ENCODE measurements at places on chromosomes 4 and X.

- peak; percentile 27 for DNase-seq
Measured at GRCh38 chr4:88107406-88108107, 50.9 kb downstream of the ABCG2 start.

GRCh38 chr4:122759639-122760310, 27.3 kb downstream of the BBS12 start:
- DNase-seq = no peak

- DNase-seq = no peak
Measured at GRCh38 chr4:4590546-4590945, 48.7 kb upstream of the STX18 start.

DNA sequence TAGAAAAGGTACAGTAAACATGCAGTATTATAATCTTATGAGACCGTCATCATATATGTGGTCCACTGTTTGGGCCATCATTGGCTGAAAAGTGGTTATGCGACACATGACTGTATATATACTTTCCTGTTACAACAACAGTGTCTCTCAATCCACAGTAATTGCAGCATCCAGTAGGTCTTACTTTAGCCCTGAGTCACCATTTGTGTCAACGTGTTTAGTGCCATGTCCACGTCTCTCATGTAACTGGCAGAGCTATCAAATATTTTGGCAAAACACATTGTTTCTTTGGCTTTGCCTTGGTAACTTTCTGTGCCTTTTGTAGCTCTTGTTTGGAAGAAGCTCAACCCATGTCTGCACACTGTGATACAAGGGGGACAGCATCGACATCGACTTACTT, 73.8 kb downstream of the CD38 start:
- no peak for DNase-seq

GRCh38 chr4:112765317-112765974, 128.5 kb downstream of the LARP7 start:
- DNase-seq = peak; percentile 11

GRCh38 chrX:55794405-55794804, 76.9 kb downstream of the RRAGB start:
- no peak for DNase-seq

DNA sequence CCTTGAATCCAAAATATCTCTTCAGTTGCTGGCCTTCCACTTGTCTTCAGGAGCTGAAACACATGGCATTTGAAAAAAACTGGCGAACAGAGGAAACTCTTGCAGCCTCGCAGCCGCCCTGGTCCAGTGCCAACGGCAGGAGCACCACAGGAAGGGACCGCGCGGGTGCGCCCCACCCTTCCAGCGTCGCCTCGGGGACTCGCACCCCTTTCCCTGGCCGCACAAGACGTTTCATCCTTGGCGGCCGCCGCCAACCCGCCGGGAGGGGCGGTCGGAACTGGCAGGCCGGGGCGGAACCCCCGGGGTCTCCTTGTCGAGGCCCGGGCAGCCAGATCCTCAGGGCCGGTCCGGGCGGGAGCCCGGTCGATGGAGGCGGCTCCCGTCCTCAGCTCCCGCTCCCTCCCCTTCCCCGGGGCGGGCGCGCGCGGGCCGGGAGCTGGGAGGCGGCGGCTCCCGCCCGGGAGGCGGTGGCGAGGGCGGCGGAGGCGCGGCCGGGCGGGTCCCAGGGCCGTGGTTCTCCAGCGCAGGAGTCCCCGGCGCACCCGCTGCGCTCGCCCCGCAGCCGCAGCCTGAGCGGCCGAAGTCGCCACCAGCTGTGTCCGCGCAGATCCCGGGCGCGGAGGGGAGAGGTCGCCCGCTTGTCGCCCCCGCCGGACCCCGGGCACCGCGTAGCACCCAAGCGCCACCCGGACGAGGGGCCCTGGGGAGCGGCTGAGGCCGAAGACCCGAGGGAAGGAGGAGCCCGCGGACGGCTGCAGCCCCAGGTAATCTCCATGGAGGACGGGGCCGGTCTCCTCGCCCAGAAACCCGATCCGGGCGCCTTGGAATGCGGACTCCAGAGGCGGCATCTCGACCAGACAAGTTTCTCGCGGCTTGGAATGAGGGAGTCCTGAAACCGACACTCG, 886 bp upstream of the NDST3 start:
- peak; percentile 62 for DNase-seq

DNA sequence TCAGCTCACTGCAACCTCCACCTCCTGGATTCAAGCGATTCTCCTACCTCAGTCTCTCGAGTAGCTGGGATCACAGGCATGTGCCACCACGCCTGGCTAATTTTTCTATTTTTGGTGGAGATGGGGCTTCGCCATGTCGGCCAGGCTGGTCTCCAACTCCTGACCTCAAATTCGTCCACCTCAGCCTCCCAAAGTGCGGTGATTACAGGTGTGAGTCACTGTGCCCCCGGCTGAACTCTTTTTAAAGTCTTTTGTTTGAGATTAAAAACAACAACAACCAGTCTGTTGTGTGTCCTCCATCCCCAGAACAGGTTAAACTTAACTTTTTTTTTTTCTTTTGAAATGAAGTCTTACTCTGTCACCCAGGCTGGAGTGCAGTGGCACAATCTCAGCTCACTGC, 36.3 kb upstream of the RBPJ start:
- DNase-seq = peak; percentile 18

DNA sequence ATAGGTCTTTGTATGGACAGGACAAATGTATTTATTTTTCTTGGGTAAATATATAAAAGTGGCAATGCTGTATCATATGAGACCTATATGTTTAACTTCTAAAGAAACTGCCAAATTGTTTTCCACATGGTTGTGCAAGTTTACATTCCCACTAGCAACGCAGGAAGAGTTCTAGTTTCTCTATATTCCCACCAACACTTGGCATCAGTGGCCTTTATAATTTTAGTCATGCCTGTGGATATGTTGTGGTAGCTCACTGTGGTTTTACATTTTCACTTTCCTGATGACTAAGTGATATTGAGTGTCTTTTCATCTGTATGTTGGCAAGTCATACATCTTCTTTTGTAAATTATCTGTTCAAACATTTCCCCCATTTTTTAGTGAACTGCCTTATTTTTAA, 126.0 kb downstream of the EMCN start:
- DNase-seq = peak; percentile 50

- DNase-seq = no peak
Measured at GRCh38 chrX:125786316-125786715, 379.8 kb downstream of the DCAF12L2 start.

GRCh38 chrX:40154853-40155588, 57.3 kb upstream of the BCOR start:
- peak; percentile 40 for DNase-seq

- DNase-seq = no peak
Measured at GRCh38 chrX:15200871-15201270, 69.0 kb downstream of the ASB9 start.

DNA sequence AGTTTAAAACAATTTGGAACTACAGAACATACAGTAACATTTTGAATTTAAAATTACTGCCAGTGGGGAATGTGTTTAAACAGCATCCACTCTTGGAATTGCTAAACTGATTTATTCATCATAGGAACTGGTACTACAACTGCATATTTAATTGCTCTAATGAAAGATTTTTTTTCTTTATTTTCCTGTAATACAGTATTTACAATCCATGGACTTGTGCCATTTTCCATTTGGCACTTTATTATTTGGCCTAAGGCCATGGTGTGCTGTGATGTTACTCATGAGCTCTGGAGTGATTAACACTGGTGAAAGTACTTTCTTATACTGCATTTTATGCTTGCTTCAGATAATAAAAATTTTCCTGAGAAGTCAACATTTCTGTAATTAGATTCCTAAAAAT, 69.7 kb upstream of the NUDT6 start:
- peak; percentile 63 for DNase-seq

DNA sequence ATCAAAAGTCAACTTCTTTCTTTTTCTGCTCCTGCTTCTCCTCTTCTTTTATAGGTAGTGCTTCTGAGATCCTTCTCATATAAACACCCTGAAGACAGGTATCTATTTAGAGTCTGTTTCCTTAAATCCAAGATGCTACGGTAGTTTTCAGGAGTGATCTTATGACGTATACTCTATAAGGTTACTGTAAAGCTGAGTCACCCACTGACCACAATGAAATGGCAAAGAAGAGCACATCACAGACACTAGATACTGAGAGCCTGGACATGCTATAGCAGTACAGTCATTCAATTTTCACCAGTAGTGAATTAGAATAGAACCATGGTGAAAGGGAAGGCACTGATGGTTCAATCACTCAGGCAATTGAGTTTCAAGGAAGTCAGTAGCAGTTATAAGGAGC, 412.5 kb downstream of the ADAM29 start:
- DNase-seq = peak; percentile 73

- DNase-seq = peak; percentile 84
Measured at GRCh38 chr4:139887962-139888735, 222.5 kb downstream of the MGST2 start.

DNA sequence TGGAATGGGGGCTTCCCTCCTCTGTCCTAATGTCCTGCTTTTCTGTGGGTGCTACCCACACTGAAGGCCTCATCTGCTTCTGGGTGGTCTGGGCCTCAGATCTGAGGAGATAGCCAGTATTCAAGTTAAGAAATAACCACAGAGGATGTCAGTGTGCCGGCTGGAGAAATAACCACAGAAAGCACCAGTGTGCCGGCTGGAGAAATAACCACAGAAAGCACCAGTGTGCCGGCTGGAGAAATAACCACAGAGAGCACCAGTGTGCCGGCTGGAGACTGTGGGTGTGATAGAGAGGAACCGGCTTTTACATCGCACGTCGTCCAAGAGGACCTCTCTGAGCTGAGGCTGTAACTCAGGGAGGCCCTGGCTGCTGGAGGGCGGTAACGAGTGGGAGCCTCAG, 65.7 kb upstream of the PSAPL1 start:
- no peak for DNase-seq

- DNase-seq = peak; percentile 43
Measured at GRCh38 chr4:185700048-185700447, 111.9 kb downstream of the SORBS2 start.

All from MCF 10A (cell line).